NCI-H460 (cell line): ENCODE measurements at places on chromosomes 3 and 15. TPM values are rescaled to one million over a fixed set of nuclear protein-coding genes. Genes with fewer than 3 reads are reported as not detected.

PPP1R14D gene
- total RNA-seq = not detected in 2 replicates

C2CD4B gene
- total RNA-seq = 0.32 and 0.40 TPM in 2 replicates

TRPM1 gene
- total RNA-seq = not detected in 2 replicates

ATP2C1 gene
- 40.9 and 41.8 TPM in 2 replicates for total RNA-seq

IL5RA gene
- 0.06 TPM in 1 of 2 replicates, not detected in the other for total RNA-seq

PLS1 gene
- total RNA-seq = 43.0 and 44.6 TPM in 2 replicates

FSTL1 gene
- 88.9 and 101 TPM in 2 replicates for total RNA-seq

FBLN2 gene
- total RNA-seq = not detected in 2 replicates

PIGBOS1 gene
- 18.6 and 23.9 TPM in 2 replicates for total RNA-seq

DNA sequence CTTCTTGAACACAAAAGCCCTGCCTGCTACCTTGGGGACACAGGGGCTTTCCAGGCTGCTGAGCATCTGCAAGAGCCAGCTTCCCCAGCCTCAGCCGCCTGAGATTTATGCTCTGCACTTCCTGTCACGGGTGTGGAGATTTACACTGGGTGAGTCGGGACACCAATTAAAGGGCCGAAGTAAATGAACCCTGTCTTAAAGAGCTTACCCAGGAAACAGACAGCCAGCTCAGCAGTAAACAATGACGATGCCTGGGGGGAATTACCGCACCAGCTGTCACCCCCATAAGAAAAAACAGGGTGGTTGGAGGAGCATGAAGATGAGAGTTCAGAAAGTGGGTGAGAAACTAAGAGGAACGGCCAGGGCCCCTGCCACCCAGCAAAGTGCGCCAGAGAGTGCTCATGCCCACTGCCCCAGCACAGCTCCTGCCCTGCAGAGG, 37.5 kb upstream of the IQSEC1 start:
- no peak for DNase-seq

- no peak for DNase-seq
Observed at GRCh38 chr15:90690585-90690984, 26.6 kb upstream of the BLM start.

DNA sequence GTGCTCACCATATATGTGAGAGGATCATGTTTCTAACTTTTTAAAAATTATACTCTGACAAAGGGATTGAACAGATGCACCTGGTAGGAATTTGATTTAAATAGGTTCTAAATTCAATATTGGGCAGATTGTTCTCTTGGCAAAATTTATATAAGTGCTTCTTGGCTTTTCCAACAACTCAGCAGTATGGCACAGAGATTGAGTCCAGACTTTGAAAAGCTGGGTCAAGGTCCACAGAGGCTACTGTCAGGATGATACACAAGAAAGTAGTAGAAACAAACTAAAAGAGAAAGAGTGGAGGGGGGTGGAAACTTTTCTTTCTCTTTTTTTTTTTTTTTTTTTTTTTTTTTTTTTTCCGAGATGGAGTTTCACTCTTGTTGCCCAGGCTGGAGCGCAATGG, 203.2 kb upstream of the ADAMTS9 start:
- DNase-seq = no peak

GRCh38 chr15:52493968-52494367, 34.7 kb downstream of the MYO5A start:
- DNase-seq = no peak

DNA sequence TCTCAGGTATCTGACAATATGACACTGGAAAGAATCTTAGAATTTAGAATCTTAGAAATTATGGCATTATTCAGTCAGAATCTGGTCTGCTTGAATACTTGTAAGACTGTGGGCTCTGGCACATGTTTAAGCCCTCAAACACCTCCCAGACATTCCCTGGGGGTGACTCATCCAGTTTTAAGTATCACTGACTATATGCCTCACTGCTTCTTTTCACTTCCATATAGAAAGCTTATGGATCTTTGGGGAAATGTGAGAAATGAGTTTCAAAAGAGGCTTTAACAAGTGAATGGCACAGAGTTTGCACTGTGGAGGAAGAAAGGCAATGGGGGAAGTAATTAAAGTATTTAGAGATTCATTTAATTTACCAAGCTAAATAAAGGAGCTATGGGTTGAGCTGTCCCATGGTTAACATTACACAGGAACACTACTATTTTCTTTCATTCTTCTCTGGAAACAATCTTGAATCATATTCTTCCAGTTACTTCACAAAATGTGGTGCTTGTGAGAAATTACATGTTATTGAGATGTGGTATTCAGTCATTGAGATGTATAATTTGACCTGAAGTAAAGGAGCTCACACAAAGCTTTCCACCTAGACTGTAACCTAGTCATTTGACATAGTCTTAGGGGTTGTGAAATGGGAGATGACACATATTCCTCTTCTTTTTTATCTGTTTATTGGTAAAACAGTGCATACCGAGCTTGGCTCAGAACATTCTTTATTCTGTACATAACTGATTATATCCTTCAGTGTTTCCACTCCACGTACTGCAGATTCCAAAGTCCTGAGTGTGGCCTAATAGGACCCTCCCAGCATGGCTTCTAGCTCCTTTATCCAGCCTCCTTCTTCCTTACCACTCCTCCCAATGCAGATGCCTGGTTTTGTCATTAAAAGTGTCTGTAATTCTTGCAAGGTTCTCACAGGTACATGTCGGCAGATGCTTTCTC, 544.6 kb upstream of the NECTIN3 start:
- no peak for DNase-seq

DNA sequence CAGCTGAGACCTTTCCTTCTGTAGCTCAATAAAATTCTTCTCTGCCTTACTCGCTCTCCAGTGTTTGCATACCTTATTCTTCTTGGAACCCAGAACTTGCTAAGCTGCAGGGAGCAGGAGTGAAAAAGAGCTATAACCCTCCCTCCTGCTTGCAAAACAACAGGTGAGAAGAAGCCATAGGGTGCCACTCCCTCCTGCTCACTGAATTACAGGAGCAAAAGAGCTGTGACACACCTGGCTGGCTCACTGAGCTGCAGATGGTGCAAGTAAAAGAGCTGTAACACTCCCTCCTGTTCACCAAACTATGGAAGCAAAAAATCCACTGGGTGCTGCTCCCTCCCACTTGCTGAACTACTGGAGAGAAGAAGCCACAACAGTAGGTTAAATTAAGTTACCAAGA, 44.2 kb upstream of the C2CD4B start:
- DNase-seq = no peak

- DNase-seq = no peak
Observed at GRCh38 chr15:69830430-69830829, 267.3 kb downstream of the TLE3 start.

DNA sequence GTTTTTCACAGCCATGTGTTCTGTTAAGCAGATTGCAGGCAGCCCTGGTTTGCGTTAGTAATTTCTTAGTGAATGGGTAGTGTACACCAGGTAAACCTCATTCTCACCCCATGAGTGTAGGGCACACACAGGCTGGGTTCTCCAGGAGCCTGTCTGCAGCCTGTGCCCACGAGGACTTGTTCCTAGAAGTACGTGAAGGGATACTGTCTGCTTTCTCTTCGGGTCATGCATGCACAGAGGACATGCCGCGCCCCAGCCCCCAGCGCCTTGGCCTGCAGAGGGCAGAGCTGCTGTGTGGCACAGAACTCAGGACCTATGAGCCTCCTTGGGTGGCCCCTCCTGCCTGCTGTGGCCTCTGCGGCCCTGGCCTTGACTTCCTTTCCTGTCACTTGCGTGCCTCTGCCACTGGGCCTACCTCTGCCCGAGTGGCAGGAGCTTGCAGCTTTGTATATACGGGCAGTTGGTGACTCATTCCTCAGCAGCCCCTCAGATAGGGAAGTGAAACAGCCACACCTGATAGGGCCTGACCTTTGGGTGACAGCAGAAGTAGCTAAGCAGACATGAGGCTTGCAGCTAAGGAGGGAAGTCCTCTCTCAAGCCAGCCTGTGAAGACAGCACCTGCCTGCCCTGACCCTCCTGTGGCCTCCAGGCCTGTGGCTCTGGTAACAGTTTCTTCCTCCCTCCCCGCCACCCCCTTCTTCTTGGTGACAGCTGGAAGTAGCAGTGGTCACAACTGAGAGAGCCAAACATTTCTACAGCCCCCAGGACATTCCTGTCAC, 19.5 kb downstream of the PPCDC start:
- DNase-seq = peak; percentile 26

GRCh38 chr3:194749631-194750490, 64.2 kb downstream of the FAM43A start:
- no peak for DNase-seq

GRCh38 chr3:11477407-11477911, 166.3 kb downstream of the VGLL4 start:
- no peak for DNase-seq

- DNase-seq = no peak
Observed at GRCh38 chr3:128995737-128996136, 1.9 kb upstream of the CFAP92 start.

- no peak for DNase-seq
Observed at GRCh38 chr3:177401375-177401774, 204.1 kb upstream of the TBL1XR1 start.

DNA sequence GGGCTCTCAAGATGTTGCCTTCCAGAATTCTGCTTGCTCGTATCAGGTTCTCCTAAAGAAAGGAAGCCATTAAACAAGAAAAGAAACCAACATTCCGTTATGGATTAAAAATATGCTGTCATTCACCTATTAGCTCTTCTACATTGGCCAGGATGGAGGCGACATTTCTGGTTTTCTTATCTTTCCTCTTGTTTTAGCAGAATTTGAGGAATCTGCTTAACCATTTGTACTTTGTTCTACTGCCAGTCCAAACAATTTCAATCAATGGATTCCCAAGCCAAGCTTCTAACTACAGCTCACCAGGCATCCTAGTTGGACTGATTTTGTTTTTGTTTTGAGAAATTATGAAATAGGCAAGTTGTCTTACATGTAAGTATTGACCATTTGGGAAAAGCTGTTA, 164.6 kb upstream of the TSC22D2 start:
- DNase-seq = no peak

GRCh38 chr3:196186651-196187573, 24.3 kb downstream of the ZDHHC19 start:
- no peak for DNase-seq

DNA sequence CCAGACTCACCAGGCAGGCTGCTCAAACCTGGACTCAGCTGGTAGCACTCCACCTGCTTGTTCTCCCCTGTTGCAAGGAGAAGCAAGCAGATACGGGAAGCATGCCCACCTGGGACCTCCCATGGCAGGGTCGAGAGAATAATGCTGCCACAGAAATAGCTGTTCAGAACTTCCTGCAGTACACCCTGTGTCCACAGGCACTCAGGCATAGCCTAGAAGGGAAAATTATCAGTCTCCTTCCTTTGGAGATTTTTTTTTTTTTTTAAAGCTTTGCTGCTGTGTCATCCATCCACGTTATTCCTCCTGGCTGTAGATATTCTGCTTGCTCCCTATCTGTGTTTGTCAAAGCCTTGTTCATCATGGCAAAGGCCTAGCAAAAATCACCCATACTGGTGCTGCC, 32.7 kb upstream of the RPS17 start:
- no peak for DNase-seq

DNA sequence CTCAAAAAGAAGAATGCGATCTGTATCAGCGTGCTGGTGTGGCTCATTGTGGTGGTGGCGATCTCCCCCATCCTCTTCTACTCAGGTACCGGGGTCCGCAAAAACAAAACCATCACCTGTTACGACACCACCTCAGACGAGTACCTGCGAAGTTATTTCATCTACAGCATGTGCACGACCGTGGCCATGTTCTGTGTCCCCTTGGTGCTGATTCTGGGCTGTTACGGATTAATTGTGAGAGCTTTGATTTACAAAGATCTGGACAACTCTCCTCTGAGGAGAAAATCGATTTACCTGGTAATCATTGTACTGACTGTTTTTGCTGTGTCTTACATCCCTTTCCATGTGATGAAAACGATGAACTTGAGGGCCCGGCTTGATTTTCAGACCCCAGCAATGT, 1.3 kb downstream of the P2RY1 start:
- no peak for DNase-seq

GRCh38 chr15:51051776-51052175, 42.9 kb downstream of the TNFAIP8L3 start:
- DNase-seq = no peak

- no peak for DNase-seq
Observed at GRCh38 chr3:12585181-12585580, 28.3 kb downstream of the MKRN2 start.

- DNase-seq = no peak
Observed at GRCh38 chr3:129989414-129989813, 14.9 kb downstream of the TRH start.

DNA sequence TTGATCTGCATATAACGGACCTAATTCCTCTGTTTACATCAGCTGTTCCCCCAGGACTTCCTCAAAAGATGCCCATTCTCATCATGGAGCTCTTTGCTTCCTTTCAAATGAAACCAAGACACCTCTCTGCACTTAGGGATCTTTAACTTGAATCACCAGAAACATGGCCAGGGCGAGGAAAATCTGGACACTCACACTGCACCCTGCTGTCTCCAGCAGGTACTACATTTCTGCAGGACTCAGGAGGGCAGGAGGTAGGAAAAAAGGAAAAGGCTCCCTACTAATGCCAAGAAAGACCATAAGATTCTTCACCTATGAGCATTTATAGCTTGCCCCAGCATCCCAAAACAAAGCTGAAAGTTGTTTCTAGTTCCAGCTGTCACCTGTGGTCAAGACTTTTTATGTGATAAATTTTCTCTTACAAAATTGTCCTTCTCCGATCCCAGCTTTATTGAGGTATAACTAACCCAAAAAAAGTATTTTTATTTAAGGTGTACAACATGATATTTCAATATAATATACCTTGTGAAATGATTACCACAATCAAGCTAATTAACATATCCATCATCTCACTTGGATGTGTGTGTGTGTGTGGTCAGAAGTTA, 87.3 kb upstream of the C15orf61 start:
- peak; percentile 43 for DNase-seq
